ENCODE measurements at places on chromosomes 6 and 20. TPM values are rescaled to one million over a fixed set of nuclear protein-coding genes. Genes with fewer than 3 reads are reported as not detected.

- H3K36me3 ChIP-seq = no peaks in the 10 kb centered on the region
- H3K27me3 ChIP-seq = no peaks in the 10 kb centered on the region
- peaks cover 3% of the 10 kb centered on the region for H3K4me1 ChIP-seq
- no peak for DNase-seq
- no peak overlapping the region for H3K4me3 ChIP-seq
These were observed 146.6 kb upstream of the LAMP5 start for GRCh38 chr20:9367746-9368145.

GRCh38 chr6:48658915-48659314 lies 547.9 kb upstream of the PTCHD4 start:
- DNase-seq = no peak
- H3K27me3 ChIP-seq = no peaks in the 10 kb centered on the region
- no peak overlapping the region for H3K27ac ChIP-seq
- no peak overlapping the region for H3K4me3 ChIP-seq
- H3K36me3 ChIP-seq = no peaks in the 10 kb centered on the region

- no peaks in the 10 kb centered on the region for H3K27me3 ChIP-seq
- H3K4me3 ChIP-seq = no peak overlapping the region
- H3K36me3 ChIP-seq = peaks cover 6% of the 10 kb centered on the region
- peaks cover 10% of the 10 kb centered on the region for H3K4me1 ChIP-seq
These were observed 8.0 kb downstream of the MYLIP start for GRCh38 chr6:16136621-16137450.

Gene SLC17A3
- not detected for total RNA-seq

DNA sequence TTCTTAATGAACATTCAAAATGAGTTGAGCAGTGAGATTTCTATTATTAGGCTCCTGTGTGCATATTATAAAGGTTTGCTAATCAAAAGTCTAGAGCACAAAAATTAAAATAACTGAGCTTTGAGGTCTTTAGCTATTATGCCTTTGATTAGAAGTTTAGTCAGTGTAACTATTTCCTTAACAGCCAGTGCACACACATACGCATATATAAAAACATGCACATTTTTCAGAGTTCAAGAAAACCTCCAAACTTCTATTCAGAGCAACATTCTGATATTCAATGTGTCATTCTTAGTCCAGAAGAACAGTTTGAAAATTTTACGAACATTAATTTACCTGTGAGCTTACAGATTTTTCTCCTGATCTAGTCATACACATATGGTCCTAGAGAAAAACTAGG lies 48.3 kb upstream of the MYB start:
- no peak overlapping the region for H3K4me3 ChIP-seq
- H3K27ac ChIP-seq = no peak overlapping the region
- no peak for DNase-seq
- H3K36me3 ChIP-seq = no peaks in the 10 kb centered on the region
- H3K27me3 ChIP-seq = no peaks in the 10 kb centered on the region
- H3K4me1 ChIP-seq = no peaks in the 10 kb centered on the region

- no peaks in the 10 kb centered on the region for H3K36me3 ChIP-seq
- H3K4me1 ChIP-seq = no peaks in the 10 kb centered on the region
- H3K27ac ChIP-seq = no peak overlapping the region
- H3K4me3 ChIP-seq = no peak overlapping the region
These were observed 297.2 kb upstream of the JARID2 start for GRCh38 chr6:14948586-14949245.

DNA sequence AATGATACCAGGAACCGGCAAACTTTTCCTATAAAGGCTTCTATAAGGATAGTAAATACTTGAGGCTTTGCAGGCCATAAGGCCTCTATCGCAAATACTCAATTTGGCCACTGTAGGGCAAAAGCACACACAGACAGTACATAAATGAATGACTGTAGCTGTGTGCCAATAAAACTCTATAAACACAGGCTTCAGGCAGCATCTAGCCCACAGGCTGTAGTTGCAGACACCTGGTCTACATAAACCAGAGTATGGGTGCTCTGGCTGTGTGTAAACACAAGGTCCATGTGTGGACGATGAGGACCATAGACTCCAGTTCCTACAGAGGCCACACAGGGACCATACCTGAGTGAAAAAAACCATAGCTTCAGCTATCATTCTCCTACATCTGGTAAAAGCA lies 52.2 kb downstream of the ZMYND8 start:
- H3K4me3 ChIP-seq = no peak overlapping the region
- no peaks in the 10 kb centered on the region for H3K27me3 ChIP-seq
- H3K36me3 ChIP-seq = peaks cover 4% of the 10 kb centered on the region

GRCh38 chr20:57000441-57000968 lies 265.9 kb downstream of the BMP7 start:
- no peak for DNase-seq
- no peaks in the 10 kb centered on the region for H3K27me3 ChIP-seq
- H3K4me3 ChIP-seq = no peak overlapping the region
- H3K4me1 ChIP-seq = no peaks in the 10 kb centered on the region
- H3K36me3 ChIP-seq = no peaks in the 10 kb centered on the region

Gene OPN5
- total RNA-seq = not detected

DNA sequence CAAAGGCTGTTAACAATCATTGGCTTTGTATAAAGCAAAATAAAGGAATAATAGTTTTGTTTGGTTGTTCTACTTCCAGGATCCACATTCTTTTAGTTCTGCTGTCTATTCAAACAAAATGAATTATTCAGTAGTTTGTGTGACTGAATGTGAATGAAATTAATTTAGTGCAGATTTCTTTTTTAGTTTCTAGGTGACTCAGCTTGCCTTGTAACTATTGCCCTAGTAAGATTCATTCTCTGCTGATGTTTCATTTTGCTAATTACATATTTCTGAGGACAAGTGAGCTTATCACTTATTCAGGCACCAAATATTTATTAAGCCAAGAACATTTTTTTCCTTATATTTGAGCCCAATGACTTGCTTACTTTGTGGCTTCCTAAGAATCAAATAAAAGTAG lies 46.5 kb upstream of the RIPOR2 start:
- DNase-seq = no peak
- no peak overlapping the region for H3K27ac ChIP-seq
- H3K36me3 ChIP-seq = no peaks in the 10 kb centered on the region
- no peaks in the 10 kb centered on the region for H3K27me3 ChIP-seq

GRCh38 chr6:150282806-150283205 lies 86.0 kb upstream of the IYD start:
- no peak overlapping the region for H3K27ac ChIP-seq
- no peak for DNase-seq
- no peak overlapping the region for H3K4me3 ChIP-seq
- H3K4me1 ChIP-seq = no peaks in the 10 kb centered on the region
- H3K27me3 ChIP-seq = peaks cover 1% of the 10 kb centered on the region

Gene CDYL
- 44.2 TPM for total RNA-seq

GRCh38 chr6:12595161-12595811 lies 121.3 kb upstream of the PHACTR1 start:
- H3K4me3 ChIP-seq = no peak overlapping the region
- no peaks in the 10 kb centered on the region for H3K36me3 ChIP-seq
- DNase-seq = no peak
- no peaks in the 10 kb centered on the region for H3K4me1 ChIP-seq
- H3K27ac ChIP-seq = no peak overlapping the region

DNA sequence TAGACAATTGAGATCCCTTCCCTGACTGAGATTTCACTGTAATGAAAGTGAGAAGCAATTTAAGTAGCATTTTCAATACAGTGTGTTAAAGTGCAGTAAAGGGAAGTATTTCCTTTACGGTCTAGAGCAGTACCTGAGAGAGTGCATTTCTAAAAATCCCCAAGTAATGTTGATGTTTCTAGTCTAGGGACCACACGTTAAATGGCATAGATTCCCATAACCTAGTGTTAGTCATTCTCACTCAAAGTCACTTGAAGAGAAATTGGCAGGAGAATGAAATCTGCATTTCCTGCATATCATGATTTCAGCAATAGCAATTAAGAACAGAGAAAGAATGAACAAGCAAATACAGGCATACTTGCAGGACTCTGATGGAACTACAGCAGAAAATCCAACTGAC lies 67.9 kb downstream of the CGA start:
- no peaks in the 10 kb centered on the region for H3K36me3 ChIP-seq
- DNase-seq = no peak
- H3K27me3 ChIP-seq = no peaks in the 10 kb centered on the region
- no peak overlapping the region for H3K27ac ChIP-seq
- no peaks in the 10 kb centered on the region for H3K4me1 ChIP-seq

Gene TRIM40
- total RNA-seq = not detected

DNA sequence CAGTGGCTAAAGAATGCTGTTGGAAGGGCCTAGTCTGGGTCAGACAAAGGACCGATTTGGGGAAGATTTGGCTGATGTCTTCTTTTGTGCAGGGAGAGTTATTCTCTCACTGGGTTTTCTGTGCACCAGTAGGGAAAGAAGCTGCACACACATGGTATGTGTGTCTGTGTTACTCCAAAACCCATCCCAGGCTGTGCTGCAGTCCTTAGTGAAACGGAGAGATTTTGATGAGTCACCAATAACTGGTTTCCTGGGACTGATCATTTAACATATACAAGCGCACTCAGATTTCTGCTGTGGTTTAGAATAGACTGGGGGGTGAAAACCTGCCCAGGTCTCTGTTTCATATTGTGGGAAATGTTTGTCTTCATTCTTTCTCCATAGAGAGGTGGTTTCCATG lies 1049.8 kb downstream of the KIF16B start:
- H3K4me1 ChIP-seq = no peaks in the 10 kb centered on the region
- H3K27me3 ChIP-seq = no peaks in the 10 kb centered on the region

Gene PREP
- 20.4 TPM for total RNA-seq

DNA sequence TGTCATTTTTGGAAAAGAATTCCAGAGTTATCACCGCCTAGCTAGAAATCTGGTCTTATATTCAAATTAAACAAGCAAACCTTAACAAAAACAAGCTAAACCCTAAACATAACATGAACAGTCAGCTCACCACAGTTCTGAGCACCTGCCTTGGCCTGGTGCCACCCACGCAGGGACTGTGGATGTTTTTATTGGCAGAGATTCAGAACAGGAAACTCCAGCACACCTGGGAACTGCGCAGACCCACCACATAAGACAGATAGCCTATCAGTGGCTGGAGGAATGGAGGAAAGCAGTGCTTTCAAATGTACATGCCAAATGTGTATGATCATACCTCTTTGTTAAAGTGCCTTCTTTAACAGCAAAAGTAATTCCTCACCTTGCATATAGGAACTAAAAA lies 8.9 kb downstream of the SLC16A10 start:
- no peaks in the 10 kb centered on the region for H3K4me1 ChIP-seq
- no peaks in the 10 kb centered on the region for H3K36me3 ChIP-seq
- no peaks in the 10 kb centered on the region for H3K27me3 ChIP-seq
- H3K4me3 ChIP-seq = no peak overlapping the region
- no peak for DNase-seq

GRCh38 chr20:2259731-2260130 lies 36.1 kb upstream of the TGM3 start:
- DNase-seq = no peak
- H3K27me3 ChIP-seq = no peaks in the 10 kb centered on the region
- no peaks in the 10 kb centered on the region for H3K36me3 ChIP-seq
- H3K4me3 ChIP-seq = no peak overlapping the region
- no peak overlapping the region for H3K27ac ChIP-seq
- H3K4me1 ChIP-seq = no peaks in the 10 kb centered on the region

Gene HCK
- 28.6 TPM for total RNA-seq

Gene PLG
- not detected for total RNA-seq

GRCh38 chr6:169932491-169932890 lies 181.1 kb downstream of the ERMARD start:
- no peaks in the 10 kb centered on the region for H3K27me3 ChIP-seq
- DNase-seq = no peak
- H3K4me3 ChIP-seq = no peak overlapping the region

DNA sequence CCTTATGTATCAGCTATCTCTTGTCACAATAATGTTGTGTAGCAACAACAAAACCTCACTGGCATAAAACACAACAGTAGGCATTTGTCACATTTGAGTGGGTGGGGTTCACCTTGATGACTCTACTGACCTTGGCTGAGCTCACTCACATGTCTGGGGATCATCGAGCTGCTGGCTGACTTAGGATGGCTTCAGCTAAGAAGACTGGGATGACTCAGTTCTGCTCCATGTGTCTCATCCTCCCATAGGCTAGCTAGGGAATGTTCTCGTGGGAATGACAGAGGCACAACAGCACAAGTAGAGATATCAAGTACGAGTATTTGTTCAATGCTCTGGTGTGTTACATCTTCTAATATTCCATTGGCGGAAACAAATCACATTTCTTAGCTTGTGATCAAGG lies 167.9 kb downstream of the PLCB1 start:
- H3K27me3 ChIP-seq = no peaks in the 10 kb centered on the region
- no peak overlapping the region for H3K4me3 ChIP-seq
- H3K36me3 ChIP-seq = no peaks in the 10 kb centered on the region
- DNase-seq = no peak
- H3K27ac ChIP-seq = no peak overlapping the region

DNA sequence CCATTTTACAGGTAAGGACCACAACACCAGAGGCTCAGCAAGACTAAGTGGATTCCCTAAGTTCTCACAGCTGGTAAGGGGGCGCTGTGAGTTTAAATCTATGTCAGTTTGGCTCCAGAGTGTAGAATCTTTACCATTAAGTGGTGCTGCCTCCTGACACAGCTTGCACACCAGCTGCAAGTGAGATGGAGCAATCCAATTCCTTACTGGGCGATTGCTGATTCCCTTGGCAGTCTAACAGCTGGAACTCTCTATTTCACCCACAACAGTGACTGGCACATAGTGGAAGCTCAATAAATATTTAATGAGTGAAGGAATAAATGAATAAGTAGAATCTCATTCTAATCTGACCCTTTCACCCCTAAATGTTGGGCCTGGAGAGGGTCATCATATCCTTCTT lies 176.7 kb downstream of the CLIC5 start:
- H3K36me3 ChIP-seq = no peaks in the 10 kb centered on the region
- no peak for DNase-seq
- no peaks in the 10 kb centered on the region for H3K4me1 ChIP-seq
- H3K27me3 ChIP-seq = no peaks in the 10 kb centered on the region

GRCh38 chr6:152206072-152206818 lies 398.8 kb downstream of the ESR1 start:
- peak; percentile 79 for DNase-seq
- peaks cover 17% of the 10 kb centered on the region for H3K36me3 ChIP-seq
- no peak overlapping the region for H3K4me3 ChIP-seq
- H3K27ac ChIP-seq = peak overlapping the region; percentile 25
- H3K27me3 ChIP-seq = no peaks in the 10 kb centered on the region
- no peaks in the 10 kb centered on the region for H3K4me1 ChIP-seq

All from aorta (tissue), 5 donors.